ENCODE measurements at places on chromosomes 16 and 17. TPM values are rescaled to one million over a fixed set of nuclear protein-coding genes. Genes with fewer than 3 reads are reported as not detected.

- DNase-seq, result no peak
Observed at GRCh38 chr16:11473728-11474127, 113.0 kb downstream of the LITAF start.

- DNase-seq, result no peak
Observed at GRCh38 chr17:30824002-30824355, 513 bp downstream of the CRLF3 start.

Gene SLFN14
- not detected for total RNA-seq

Gene KRTAP4-3
- total RNA-seq, result not detected

Gene MCRIP2
- total RNA-seq, result 25.0 TPM

DNA sequence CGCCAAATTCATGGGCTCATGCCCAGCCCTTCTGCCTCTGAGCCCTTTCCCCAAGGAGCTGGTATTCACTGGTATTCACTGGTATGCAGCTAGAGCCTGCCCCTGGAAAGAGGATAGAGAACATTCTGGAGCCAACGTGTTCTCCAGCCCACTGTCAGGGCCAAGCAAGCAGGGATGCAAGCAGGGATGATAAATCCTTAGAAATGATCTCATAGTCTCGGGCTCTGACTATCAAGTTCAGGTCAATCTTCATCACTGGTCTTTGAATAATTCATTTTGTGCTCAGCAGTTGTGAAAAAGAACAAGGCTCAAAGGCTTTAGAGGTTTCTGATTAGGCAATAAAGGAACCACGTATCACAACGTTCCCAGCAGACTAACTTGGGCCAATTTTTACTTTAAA lies 57.3 kb downstream of the CACNG5 start:
- DNase-seq, result no peak

- DNase-seq, result no peak
Observed at GRCh38 chr16:78984887-78985464, 615.6 kb downstream of the MAF start.

- no peak for DNase-seq
Observed at GRCh38 chr16:79295162-79295561, 305.4 kb downstream of the MAF start.

Gene CLEC10A
- total RNA-seq, result not detected

DNA sequence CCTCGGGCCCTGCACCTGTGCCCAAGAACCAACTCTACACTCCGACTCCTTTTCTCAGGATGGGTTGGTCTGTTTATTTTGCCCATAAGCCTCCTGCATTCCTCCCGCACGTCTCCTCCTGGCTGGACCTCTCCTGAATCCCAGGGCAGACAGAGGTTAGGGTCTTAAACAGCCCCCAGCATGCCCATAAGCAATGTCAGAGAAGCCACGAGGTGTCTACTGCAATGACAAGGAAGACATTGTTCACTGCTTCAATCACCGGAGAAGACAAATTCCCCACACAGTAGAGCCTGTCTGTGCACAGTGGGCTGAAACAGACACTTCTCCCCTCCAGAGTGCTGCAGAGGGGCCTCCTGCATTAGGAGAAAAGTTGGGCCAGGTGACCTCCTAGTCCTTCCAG lies 230.6 kb upstream of the RPL38 start:
- no peak for DNase-seq

- no peak for DNase-seq
Observed at GRCh38 chr16:67423015-67423414, 6.7 kb upstream of the ZDHHC1 start.

Gene ABCA9
- not detected for total RNA-seq

DNA sequence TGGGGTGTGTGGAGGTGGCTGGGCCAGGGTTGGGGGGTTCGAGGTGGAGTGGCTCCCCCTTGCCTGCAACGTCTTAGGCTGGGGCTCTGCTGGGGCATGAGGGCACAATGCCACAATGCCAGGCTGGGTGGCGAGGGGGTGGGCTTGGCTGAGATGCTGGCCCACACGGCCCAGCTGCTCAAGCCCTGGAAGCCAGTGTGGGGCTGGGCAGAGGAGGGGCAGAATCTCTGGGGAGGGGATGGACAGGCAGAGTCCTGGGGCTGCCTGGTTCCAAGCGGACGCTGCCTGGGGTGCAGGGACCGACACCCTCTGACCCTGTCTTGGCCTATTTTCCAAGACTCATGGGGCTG lies 37.5 kb upstream of the SSTR5 start:
- DNase-seq, result no peak

GRCh38 chr16:15825750-15826305 lies 31.0 kb downstream of the MYH11 start:
- no peak for DNase-seq

Gene RANGRF
- total RNA-seq, result 20.9 TPM

Gene XAF1
- 47.3 TPM for total RNA-seq

Gene CDH3
- 449 TPM for total RNA-seq

Gene HIGD1B
- total RNA-seq, result not detected

Gene NPIPA3
- total RNA-seq, result 4.0 TPM

Gene FAM83G
- 49.6 TPM for total RNA-seq

- no peak for DNase-seq
Observed at GRCh38 chr17:36527621-36528250, 6.9 kb downstream of the MYO19 start.

Gene PPP4C
- 147 TPM for total RNA-seq

GRCh38 chr17:56185491-56186221 lies 32.4 kb downstream of the ANKFN1 start:
- no peak for DNase-seq

DNA sequence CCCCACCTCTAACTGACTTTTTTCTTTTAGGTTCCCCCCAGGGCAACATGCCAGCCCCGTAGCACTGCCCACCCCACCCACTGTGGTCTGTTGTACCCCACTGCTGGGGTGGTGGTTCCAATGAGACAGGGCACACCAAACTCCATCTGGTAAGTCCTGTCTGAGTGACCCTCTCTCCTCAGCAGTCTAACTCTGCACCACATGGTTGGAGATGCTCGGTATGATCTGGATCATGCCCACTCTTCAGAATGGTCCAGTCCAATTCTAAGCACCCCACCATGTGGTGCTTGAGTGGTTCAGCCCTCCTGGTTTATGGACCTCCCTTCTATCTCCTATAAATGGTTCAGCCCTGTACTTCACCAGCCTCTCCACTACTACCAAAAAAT lies 5.9 kb downstream of the KDM6B start:
- DNase-seq, result no peak

Gene MTSS2
- 31.0 TPM for total RNA-seq

Gene MPRIP
- 130 TPM for total RNA-seq

- DNase-seq, result peak; percentile 65
Observed at GRCh38 chr16:67514382-67514828, 14.2 kb upstream of the RIPOR1 start.

- DNase-seq, result no peak
Observed at GRCh38 chr17:11238705-11239104, 2.3 kb upstream of the SHISA6 start.
